ENCODE measurements at places on chromosomes 11 and 22.

DNA sequence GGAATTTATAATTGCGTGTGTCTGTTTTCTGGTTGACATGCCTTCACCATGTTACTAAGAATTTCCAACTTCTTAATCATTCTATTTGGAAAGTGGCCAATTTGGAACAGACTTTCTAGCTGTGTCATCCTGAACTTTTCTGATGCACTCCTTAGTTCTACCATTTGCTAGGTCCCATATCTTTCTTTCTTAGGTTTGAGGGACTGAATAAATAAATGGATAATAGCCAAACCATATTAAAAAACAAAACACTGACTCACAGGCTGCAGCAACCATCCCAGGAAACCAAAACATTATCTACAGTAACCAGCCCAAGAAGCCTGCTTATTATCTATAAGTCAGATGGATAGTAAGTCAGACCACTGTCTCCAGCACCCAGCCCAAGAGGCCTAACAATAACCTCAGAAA is 57.5 kb upstream of the PLET1 start:
- DNase-seq: no peak

- no peak for DNase-seq
Observed at GRCh38 chr11:36240801-36241200, 48.4 kb downstream of the COMMD9 start.

GRCh38 chr11:64415286-64415685 is 56.3 kb downstream of the RPS6KA4 start:
- no peak for DNase-seq

DNA sequence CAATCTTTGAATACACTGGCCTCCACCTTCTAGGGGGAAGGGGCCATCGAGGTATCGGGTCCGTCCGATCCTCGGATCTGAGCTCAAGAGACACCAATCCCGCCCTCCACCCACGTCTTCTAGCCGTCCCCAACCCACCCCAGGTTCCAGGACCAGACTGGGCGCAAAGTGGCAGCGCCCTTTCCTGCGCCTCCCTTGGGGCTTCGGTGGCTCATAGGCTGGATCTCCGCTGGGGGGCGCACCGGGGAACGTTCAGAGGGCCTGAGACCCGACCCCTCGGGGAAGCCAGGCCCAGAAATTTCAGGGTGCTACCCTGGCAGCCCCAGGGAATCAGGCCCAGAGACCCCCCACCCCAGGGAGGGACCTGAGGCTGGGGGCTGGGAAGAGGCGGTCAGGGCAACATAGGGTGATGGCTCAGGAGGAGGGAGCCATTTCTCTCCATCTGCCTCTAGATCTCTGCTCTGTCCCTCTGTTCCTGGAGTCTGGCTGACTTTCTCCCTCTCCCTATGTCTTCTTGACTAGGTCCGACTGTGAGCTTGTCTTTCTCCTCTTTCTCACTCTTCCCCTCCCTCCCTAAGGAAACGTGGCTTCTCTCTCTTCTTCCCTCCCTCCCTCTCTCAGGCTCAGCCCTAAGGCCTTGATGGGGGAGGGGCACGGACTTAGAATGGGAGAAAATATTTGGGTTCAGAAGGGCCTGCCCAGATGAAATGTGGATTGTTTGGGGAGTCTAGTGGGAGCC is 1.1 kb downstream of the CREB3L1 start:
- DNase-seq: peak; percentile 17

DNA sequence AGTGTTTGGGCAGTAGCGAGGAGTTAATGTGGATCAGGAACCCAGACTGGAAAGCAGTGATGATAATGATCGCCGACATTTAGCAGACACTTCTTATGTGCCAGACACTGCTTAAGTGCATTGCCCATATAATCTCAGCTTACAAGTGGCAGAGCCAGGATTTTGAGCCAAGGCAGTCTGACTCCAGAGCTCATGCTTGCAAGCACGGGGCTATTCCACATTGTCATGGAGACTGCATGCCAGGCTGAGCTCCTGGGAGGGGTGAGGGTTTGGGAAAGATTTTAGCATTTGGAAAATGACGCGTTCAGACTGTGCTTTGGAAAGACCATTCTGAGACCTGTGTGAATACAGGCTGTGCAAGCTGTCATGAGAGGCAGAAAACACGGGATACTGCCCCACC is 302.7 kb downstream of the DDX10 start:
- DNase-seq: no peak

DNA sequence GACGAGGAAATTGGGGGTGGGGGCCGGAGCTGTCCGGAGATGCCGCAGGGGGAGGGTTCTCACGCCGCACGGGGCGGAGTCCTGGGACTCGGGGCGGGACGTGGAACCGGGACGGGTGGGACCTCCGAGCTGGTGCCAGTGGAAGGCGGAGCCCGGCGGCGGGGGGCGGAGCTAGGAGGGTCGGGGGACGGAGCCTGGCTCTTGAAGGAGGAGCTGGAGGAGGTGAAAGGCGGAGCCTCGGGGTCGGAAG is 271 bp downstream of the FKBP2 start:
- peak; percentile 99 for DNase-seq

All from stimulated activated CD8-positive, alpha-beta memory T cell treated with anti-CD3 and anti-CD28 coated beads, Interleukin-4, amount 100 ng/mL, for 24 hours (primary cell).